ENCODE measurements at places on chromosomes 6 and 20.

DNA sequence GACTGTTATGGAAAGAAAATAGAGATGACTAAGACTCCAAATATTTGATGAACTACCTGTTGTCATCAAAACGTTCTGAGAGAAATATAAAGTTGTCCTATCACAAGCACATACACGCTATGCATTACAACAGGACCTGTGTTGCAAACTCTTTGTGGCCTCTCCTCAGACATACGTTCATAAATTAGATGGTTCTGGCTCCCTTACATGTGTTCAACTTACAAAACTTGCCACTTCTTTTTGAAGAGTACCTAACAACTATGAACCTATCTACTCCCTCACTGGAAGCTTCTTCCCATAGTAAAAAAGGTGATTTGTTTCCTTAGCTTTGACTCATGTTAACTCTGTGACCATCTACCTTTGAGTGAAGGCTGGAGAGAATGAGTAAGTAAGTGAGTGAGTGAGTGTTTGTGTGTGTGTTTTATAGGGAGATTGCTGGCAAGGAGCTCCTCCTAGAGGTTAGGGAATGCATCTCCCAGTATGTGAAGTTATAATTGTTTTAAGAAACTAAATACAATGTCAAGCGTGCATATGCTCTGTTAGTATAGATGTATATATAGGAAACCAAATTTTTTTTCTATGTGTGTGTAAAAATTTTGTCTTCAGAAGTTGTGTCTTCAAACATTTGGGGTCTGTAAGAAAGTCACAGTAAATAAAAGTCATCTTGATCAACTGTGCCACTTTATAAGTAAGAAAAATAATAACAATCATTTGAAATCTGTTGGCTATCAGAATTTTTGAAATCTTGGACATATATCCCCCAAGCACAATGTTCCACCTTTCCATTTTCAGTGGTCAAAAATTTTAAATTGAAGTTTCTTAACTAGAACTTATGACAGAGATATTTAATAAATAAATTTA lies 1211.1 kb upstream of the GJE1 start:
- DNase-seq = no peak

- no peak for DNase-seq
Observed at GRCh38 chr6:25486550-25486949, 165.5 kb upstream of the SCGN start.

GRCh38 chr6:103000688-103001087 lies 1607.2 kb downstream of the GRIK2 start:
- no peak for DNase-seq

DNA sequence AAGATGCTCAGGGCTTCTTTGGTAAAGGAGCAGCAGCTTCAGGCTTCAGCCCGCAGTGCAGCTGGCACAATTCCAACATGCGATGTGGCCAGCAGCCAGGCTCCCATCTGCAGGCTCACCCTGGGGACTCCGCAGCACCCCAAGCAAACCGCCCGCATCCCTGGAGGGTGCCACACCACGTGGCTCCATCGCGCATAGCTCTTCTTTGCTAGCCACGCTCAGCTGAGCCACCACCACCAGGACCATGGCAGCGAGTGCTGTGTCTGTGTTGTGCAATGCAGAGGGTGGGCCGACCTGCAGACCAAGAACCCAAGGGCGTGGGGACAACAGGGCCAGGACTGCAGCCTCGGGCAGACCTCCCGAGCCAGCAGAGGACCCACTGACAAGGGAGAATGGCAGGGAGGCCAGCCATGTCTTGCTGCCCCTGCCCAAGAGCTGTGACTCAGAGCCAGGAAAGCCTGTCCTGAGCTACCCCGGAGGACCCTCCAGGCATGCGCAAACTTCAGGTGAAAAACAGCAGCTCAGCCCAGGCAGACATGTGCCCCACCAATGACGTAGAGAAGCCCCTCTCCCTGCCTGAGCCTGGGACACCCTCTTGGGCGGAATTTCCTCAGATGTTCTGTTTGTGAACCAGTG lies 87.8 kb downstream of the GINS1 start:
- no peak for DNase-seq

GRCh38 chr6:18990059-18990978 lies 603.2 kb downstream of the RNF144B start:
- DNase-seq = peak; percentile 24

- no peak for DNase-seq
Observed at GRCh38 chr6:44068607-44069296, 58.5 kb downstream of the MRPL14 start.

DNA sequence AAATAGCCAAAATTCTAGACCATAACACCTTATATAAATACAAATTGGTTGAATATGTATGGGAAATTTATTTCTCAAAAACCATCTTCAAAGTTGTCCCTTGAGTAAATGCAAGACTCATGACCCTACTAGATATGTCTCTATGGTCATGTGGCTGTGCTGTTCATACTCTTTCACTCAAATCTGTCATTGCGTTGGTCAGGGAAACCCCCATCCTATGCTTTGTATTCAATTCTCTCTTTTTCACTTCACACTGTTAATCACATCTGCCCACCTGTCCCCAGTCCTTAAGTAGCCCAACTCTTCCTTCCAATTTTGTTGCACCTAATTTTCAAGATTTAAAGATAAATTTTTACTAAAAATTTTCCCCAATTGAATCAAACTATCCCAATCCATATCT lies 51.0 kb downstream of the RPS12 start:
- no peak for DNase-seq

- no peak for DNase-seq
Observed at GRCh38 chr20:54227241-54227640, 19.4 kb downstream of the PFDN4 start.

DNA sequence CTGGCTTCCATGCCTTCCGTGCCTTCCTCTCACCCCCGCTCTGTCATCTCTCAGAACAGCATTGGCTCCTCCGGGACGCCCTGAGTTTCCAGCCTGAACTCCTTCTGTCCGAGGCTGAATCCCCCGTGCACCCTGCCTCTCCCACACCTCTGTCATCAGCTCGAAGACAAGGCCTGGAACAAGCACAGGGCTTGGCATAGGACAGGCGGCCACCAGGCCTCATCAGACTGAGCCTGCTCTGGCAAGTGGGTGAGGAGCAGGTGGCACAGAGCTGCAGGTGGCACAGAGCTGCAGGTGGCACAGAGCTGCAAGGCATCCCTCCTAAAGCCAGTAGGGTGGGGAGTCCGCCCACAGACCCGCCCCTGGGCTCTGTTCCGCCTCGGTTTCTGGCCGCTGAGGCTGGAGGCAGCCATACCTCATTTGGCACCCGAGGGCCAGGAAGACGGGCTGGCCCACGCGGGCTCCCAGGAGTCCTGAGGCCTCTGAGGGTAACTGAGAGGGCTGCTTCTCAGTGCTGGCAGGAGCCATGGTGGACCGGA lies 60.2 kb downstream of the EZR start:
- no peak for DNase-seq
